ENCODE measurements at places on chromosomes 7 and 10.

GRCh38 chr7:69959789-69960499 is 361.7 kb downstream of the AUTS2 start:
- no peak for DNase-seq

DNA sequence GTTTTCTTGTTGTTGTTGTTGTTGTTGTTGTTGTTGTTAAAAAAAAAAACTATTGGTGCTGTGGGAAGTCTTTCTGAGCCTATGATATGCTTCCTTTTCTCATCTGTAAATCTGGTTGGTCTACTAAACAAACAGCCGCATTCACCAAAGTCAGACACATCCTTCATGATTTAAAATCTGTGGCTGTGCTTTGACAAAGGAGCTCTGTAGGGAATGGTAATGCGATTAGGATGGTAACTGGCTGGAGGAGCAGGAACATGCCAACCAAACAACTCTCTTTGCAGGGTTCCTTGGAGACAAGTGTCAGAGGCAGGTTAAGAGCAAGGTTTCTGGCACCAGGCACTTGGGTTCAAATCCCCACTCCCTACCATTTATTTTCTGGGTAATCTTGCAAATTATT is 14.9 kb upstream of the SP4 start:
- no peak for DNase-seq

DNA sequence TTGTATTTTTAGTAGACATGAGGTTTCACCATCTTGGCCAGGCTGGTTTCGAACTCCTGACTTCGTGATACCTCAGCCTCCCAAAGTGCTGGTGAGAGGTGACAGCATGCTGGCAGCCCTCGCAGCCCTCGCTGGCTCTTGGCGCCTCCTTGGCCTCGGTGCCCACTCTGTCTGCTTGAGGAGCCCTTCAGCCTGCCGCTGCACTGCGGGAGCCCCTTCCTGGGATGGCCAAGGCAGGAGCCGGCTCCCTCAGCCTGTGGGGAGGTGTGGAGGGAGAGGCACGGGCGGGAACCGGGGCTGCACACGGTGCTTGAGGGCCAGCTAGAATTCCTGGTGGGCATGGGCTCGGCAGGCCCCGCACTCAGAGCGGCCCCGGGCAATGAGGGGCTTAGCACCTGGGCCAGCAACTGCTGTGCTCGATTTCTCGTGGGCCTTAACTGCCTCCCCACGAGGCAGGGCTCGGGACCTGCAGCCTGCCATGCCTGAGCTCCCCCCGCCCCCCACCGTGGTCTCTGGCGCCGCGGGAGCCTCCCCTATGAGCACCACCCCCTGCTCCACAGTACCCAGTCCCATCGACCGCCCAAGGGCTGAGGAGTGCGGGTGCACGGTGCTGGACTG is 96.5 kb upstream of the RHOBTB1 start:
- no peak for DNase-seq

- no peak for DNase-seq
Measured at GRCh38 chr10:28674782-28675181, 2.5 kb upstream of the BAMBI start.

GRCh38 chr7:34457329-34457728 is 200.7 kb upstream of the NPSR1 start:
- no peak for DNase-seq

GRCh38 chr7:77450613-77451012 is 34.5 kb upstream of the GSAP start:
- DNase-seq, result no peak

All from T-helper 17 cell (primary cell).